ENCODE measurements at places on chromosomes 11 and 22. TPM values are rescaled to one million over a fixed set of nuclear protein-coding genes. Genes with fewer than 3 reads are reported as not detected.

MMP8 gene
- total RNA-seq: not detected

ALDH3B1 gene
- 12.5 TPM for total RNA-seq

UPK3A gene
- not detected for total RNA-seq

DEPDC7 gene
- 2.5 TPM for total RNA-seq

SCGB1C1 gene
- total RNA-seq: not detected

TMEM184B gene
- total RNA-seq: 77.2 TPM

ACTN3 gene
- not detected for total RNA-seq

TMEM191B gene
- total RNA-seq: 0.55 TPM

APOBEC3G gene
- 11.1 TPM for total RNA-seq

LRRC32 gene
- 10.9 TPM for total RNA-seq

LGALS12 gene
- not detected for total RNA-seq

All from sigmoid colon (tissue), 7 donors.